Right atrium auricular region (tissue), 2 donors: ENCODE measurements at places on chromosomes 6 and 20. TPM values are rescaled to one million over a fixed set of nuclear protein-coding genes. Genes with fewer than 3 reads are reported as not detected.

The EYA4 gene
- 16.2 TPM for total RNA-seq

DNA sequence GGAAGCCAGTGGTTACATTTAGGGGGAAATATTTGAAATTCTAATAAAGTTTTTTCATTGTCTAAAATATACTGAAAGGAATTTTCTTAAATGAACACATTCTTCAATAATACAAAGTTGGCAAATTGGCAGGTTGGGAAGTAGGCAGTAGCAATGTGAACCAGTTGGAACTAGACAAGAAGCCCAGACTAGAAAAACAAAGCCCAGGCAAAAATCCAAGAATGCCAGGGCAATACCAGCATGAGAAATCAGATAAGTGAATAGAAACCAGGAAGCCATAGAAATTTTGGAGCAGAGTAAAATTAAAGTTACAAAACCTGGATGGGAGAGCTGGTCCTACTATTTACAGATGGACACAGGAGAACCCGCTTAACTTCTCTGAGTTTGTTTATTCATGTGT lies 52.2 kb downstream of the TPBG start:
- no peaks in the 10 kb centered on the region for H3K4me1 ChIP-seq
- no peak for DNase-seq
- no peaks in the 10 kb centered on the region for H3K27me3 ChIP-seq

The RAD21L1 gene
- not detected for total RNA-seq

DNA sequence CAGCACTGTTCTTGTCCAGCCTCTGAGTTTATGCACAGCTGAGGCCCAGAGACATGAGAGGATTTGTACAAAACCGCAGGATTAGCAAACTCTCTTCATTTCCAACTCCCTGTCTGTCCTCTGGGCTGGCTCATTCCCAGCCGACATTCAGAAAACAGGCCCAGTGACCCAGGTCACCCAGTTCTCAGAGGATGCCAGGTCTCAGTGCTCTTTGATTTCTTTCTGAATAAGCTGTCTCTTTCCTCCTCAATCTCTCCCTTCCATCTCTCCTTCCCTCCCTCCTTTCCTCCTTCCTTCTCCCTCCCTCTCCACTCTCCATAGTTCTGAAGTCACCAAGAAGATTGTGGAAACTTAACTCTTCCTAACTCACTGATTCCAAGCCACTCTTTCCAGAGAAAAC lies 372.7 kb upstream of the SULF2 start:
- H3K27ac ChIP-seq: no peak overlapping the region
- DNase-seq: no peak
- H3K4me3 ChIP-seq: no peak overlapping the region
- no peaks in the 10 kb centered on the region for H3K36me3 ChIP-seq

DNA sequence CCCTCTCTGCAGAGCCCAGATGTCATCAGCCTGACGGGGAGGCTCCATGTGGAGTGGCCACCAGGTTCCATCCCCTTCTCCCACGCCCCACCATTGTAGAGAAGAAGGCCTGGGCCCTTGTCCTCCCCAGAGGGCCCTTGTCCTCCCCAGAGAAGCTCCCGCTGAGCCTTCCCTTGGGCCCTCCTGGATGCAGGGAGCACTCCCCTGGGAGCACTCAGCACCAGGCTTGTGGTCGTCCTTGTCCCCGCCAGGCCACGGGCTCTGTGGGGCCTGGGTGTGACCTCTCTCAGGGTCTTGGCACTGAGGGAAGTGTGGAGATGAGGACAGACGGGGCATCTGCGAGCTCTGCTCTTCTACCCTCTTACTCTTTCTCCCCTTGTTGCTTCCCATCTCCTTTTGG lies 83.4 kb upstream of the NNAT start:
- no peak for DNase-seq
- H3K4me3 ChIP-seq: no peak overlapping the region
- H3K27ac ChIP-seq: no peak overlapping the region
- no peaks in the 10 kb centered on the region for H3K27me3 ChIP-seq

- DNase-seq: no peak
- no peaks in the 10 kb centered on the region for H3K4me1 ChIP-seq
- H3K27ac ChIP-seq: no peak overlapping the region
- no peaks in the 10 kb centered on the region for H3K36me3 ChIP-seq
Observed at GRCh38 chr6:104396077-104396476, 463.6 kb downstream of the HACE1 start.

DNA sequence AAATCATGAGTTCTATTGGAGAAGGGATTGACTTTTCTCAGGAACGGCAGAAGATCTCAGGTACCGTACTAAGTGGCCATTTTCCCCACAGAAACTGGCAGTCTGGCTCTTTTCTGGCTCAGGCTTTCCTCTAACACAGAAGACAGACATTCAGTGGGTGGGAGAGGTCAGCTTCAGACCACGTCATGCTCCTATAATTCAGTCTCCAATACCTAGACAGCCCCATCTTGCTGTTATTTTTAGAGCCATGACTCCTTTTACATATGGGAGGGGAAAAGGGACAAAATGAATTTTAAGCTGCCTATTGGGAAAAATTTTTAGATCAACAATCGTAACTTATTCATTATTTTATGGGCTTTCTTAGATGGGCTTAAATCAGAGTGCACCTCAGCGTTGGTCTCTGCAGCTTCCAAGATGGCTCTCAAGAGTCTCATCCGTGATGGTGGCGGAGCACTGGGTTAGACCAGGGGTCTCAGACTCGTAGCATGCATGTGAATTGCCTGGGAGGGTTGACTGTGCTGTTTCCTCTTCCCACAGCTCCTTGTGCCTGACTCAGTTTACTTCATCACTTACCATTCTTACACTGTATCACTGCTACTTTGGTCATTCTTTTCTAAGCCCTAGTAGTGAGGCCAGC lies 86.9 kb downstream of the TCP11 start:
- H3K27me3 ChIP-seq: no peaks in the 10 kb centered on the region
- no peak overlapping the region for H3K4me3 ChIP-seq
- H3K27ac ChIP-seq: peak overlapping the region; percentile 69
- DNase-seq: no peak

GRCh38 chr20:2699775-2700413 lies 7.3 kb downstream of the EBF4 start:
- H3K4me1 ChIP-seq: no peaks in the 10 kb centered on the region
- H3K4me3 ChIP-seq: no peak overlapping the region
- DNase-seq: peak; percentile 44
- H3K36me3 ChIP-seq: no peaks in the 10 kb centered on the region
- no peak overlapping the region for H3K27ac ChIP-seq
- no peaks in the 10 kb centered on the region for H3K27me3 ChIP-seq

The IFNGR1 gene
- total RNA-seq: 143 TPM

DNA sequence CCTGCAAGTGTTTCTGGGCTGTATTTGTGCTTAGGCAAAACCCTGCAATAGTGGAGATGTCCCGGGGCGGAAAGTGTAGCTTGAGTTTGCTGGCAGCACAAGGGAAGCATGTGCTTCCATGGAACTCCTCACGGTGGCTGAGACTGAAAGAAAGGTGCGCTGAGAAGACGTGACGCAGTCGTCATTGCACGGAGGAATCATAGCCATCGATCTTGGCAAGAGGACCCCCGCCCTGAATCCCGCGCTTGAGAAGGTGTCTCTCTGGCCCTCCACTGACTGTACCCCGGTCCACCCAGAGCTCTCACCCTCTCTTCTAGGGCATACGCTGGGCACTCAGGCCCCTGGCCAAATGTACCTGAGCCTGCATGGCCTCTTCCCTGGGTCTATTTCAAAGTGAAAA lies 1081.8 kb upstream of the DEFB115 start:
- no peaks in the 10 kb centered on the region for H3K27me3 ChIP-seq
- H3K36me3 ChIP-seq: no peaks in the 10 kb centered on the region
- no peak overlapping the region for H3K27ac ChIP-seq
- no peak overlapping the region for H3K4me3 ChIP-seq

The RAB32 gene
- total RNA-seq: 18.6 TPM

DNA sequence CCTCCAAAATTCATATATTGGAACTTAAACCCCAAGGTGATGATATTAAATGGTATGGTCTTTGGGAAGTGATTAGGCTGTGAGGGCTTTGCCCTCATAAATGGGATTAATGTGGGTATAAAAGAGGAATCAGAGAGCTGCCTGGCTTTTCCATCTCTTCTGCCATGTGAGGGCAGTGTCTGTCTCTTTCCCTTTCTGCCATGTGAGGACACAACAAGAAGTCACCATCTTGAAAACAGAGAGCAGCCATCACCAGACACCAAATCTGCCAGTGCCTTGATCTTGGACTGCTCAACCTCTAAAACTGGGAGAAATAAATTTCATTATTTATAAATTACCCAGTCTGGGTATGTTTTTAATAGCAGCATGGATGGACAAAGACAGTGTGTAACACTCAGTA lies 263.0 kb downstream of the PAX1 start:
- DNase-seq: no peak
- H3K27ac ChIP-seq: no peak overlapping the region
- H3K36me3 ChIP-seq: no peaks in the 10 kb centered on the region
- no peaks in the 10 kb centered on the region for H3K27me3 ChIP-seq
- no peak overlapping the region for H3K4me3 ChIP-seq
- no peaks in the 10 kb centered on the region for H3K4me1 ChIP-seq

The PRDM1 gene
- 1.8 TPM for total RNA-seq

GRCh38 chr6:125222531-125223455 lies 69.2 kb downstream of the TPD52L1 start:
- DNase-seq: no peak
- no peaks in the 10 kb centered on the region for H3K36me3 ChIP-seq
- peaks cover 44% of the 10 kb centered on the region for H3K4me1 ChIP-seq
- H3K27ac ChIP-seq: peak overlapping the region; percentile 57
- H3K4me3 ChIP-seq: no peak overlapping the region

DNA sequence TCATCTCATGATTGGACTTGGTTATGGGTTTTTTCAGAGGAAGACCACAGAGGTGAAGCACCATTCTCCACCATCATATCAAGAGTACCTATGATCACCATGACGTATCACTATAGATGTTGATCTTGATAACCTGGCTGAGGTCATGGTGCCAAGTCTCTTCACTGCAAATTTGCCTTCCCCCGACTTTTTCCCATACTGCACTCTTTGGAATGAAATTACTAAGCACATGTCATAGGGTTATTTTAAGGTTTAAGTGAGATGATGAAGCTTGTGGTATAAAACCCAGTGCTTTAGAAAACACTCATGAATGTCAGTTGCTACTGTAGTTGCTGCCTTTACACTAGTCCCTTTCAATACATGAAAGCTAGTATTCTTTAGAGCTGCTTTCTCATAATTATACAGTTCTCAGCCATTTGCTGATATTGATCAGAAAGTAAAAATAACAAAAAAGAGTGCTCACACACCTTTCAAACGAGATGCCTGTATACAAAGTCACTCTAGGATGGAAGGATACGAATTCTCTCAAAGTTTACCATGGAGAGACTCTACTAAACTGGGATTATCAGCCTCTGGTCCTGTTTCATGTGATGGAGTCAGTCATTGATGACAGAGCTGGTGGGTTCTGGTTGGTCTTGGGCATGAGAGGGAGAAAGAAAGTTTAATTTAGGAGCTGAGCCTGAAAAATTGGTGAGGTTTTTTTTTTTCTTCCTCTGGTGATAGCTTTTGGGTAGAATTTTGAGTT lies 228.1 kb downstream of the PRL start:
- H3K27ac ChIP-seq: no peak overlapping the region
- H3K27me3 ChIP-seq: no peaks in the 10 kb centered on the region
- no peaks in the 10 kb centered on the region for H3K36me3 ChIP-seq

The LY6G6D gene
- not detected for total RNA-seq

The ID1 gene
- total RNA-seq: 815 TPM
